RPMI7951 (cell line): ENCODE measurements at places on chromosomes 11 and 22. TPM values are rescaled to one million over a fixed set of nuclear protein-coding genes. Genes with fewer than 3 reads are reported as not detected.

Gene OR5B21
- total RNA-seq: not detected in 2 replicates

Gene MRGPRX2
- not detected in 2 replicates for total RNA-seq

Gene OR51I1
- total RNA-seq: 0.20 TPM in 1 of 2 replicates, not detected in the other

Gene OR2AT4
- not detected in 2 replicates for total RNA-seq

Gene UBQLNL
- total RNA-seq: not detected in 2 replicates

Gene DDX10
- total RNA-seq: 25.1 and 26.8 TPM in 2 replicates

Gene OR6A2
- total RNA-seq: 0.10 and 0.24 TPM in 2 replicates
